ENCODE measurements at places on chromosomes 5 and 9.

GRCh38 chr9:21155501-21155900, 11.0 kb downstream of the IFNA21 start:
- DNase-seq: no peak

- no peak for DNase-seq
These were observed 674.9 kb downstream of the PRR16 start for GRCh38 chr5:121138952-121139351.

GRCh38 chr5:2178071-2178477, 295.3 kb upstream of the IRX4 start:
- DNase-seq: no peak

- no peak for DNase-seq
These were observed 9.2 kb upstream of the FUBP3 start for GRCh38 chr9:130570208-130570607.

GRCh38 chr9:111909444-111909843, 12.8 kb downstream of the UGCG start:
- DNase-seq: no peak

- no peak for DNase-seq
These were observed 43.4 kb downstream of the IRF1 start for GRCh38 chr5:132447196-132447595.

- DNase-seq: no peak
These were observed 173.3 kb upstream of the HMHB1 start for GRCh38 chr5:143638654-143639053.

- DNase-seq: no peak
These were observed 165.7 kb downstream of the CEMIP2 start for GRCh38 chr9:71602652-71603051.

DNA sequence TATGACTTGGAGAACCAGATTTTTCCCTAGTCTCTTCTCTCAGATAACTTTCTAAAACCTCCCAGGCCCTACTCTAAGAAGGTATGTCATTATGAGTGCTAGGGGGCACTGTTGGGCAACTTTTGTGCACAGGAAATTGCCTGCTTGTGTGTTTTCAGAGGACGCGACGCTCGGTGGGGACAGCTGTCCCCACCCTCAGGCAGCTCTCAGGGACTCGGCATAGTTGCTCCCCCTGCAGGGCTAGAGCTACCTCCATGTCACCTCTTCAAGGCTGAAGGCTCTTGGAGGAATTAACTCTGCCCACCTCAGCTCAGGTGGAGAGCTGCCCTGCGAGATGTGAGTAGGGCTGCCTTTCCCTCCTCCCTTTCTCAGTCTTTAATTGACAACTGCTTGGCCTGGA, 10.2 kb upstream of the TIFAB start:
- no peak for DNase-seq

DNA sequence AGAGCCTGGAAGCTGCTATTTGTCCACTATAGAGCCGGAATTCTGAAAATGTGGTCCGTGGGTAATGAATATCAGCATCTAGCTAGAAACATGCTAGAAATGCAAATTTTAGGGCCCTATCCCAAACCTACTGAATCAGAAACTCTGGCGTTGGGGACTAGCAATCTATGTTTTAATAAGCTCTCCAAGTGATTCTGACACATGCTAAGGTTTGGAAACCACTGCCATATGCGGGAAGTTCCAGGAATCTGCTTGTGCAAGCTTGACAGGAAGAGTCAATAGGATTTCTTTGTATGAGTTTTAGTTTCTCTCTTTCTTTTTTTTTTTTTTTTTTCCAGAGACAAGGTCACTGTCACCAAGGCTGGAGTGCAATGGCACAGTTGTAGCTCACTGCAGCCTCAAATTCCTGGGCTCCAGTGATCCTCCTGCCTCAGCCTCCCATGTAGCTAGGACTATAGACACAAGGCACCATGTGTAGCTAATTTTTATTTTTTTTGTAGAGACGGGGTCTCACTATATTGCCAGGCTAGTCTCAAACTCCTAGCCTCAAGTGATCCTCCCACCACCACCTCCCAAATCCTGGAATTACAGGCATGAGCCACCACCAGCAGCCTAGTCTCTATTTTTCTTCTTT, 26.4 kb upstream of the CARNMT1 start:
- DNase-seq: no peak

- DNase-seq: no peak
These were observed 237.5 kb downstream of the CHSY3 start for GRCh38 chr5:130141659-130142320.

- DNase-seq: no peak
These were observed 947.8 kb downstream of the NR2F1-AS1 start for GRCh38 chr5:92633176-92633575.

GRCh38 chr5:159161361-159162214, 47.8 kb downstream of the RNF145 start:
- no peak for DNase-seq

DNA sequence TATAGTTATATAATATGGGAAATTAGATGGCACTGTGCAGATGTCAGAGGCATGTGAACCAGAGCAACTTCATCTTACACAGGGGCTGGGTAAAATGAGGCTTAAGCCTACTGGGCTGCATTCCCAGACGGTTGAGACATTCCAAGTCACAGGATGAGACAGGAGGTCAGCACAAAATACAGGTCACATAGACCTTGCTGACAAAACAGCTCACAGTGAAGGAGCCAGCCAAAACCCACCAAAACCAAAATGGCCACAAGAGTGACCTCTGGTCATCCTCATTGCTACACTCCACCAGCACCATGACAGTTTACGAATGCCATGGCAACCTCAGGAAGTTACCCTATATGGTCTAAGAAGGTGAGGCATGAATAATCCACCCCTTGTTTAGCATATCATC, 479.4 kb downstream of the TLR4 start:
- DNase-seq: no peak

DNA sequence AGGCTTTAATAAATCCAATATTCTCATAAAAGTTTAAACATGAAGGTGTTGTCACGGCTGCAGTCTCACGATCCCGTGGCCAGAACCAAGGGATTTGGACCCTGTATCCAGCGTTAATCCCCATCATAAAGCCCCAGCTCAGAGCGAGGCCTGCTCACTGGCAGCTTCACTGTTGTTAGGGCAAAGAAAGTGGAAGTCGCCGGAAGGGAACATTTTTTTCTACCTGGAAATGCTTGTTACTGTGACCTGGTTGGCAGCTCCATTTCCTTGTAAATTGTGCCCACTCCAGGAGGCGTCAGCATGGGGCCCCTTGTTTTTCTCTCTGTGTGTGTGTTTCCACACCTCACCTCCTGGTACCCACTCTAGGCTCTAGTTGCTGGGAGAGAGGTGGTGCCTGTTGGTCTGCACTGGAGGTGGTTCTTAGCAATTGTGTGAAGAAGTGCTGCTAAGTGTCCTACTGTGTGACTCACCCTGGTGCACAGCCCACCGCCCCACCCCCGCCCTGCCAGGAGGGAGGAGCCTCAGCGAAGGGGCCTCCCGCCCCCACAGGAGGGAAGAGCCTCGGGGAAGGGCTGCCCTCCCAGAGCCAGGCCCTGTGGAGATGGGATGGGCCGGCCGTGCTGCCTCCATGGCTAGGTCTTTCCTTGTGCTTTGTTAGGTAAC, 105.1 kb downstream of the EHMT1 start:
- no peak for DNase-seq

All from stimulated activated CD4-positive, alpha-beta T cell treated with anti-CD3 and anti-CD28 coated beads, Interleukin-1b, Interleukin-23, amount 100 ng/mL, for 24 hours (primary cell).